ENCODE measurements at places on chromosomes 4 and X. TPM values are rescaled to one million over a fixed set of nuclear protein-coding genes. Genes with fewer than 3 reads are reported as not detected.

GRCh38 chrX:14027511-14028019 is 2.1 kb downstream of the GEMIN8 start:
- no peaks in the 10 kb centered on the region for H3K27me3 ChIP-seq
- H3K4me3 ChIP-seq = no peak overlapping the region
- no peak for DNase-seq
- H3K4me1 ChIP-seq = peaks cover 25% of the 10 kb centered on the region

- H3K27me3 ChIP-seq = no peaks in the 10 kb centered on the region
- peaks cover 23% of the 10 kb centered on the region for H3K36me3 ChIP-seq
- no peak for DNase-seq
- peaks cover 65% of the 10 kb centered on the region for H3K4me1 ChIP-seq
These were observed 107.1 kb downstream of the TMEM131L start for GRCh38 chr4:153573221-153573620.

- no peak overlapping the region for H3K4me3 ChIP-seq
- DNase-seq = no peak
- no peaks in the 10 kb centered on the region for H3K27me3 ChIP-seq
- H3K27ac ChIP-seq = no peak overlapping the region
- H3K36me3 ChIP-seq = no peaks in the 10 kb centered on the region
- H3K4me1 ChIP-seq = no peaks in the 10 kb centered on the region
These were observed 148.7 kb downstream of the FSTL5 start for GRCh38 chr4:162015090-162015489.

DNA sequence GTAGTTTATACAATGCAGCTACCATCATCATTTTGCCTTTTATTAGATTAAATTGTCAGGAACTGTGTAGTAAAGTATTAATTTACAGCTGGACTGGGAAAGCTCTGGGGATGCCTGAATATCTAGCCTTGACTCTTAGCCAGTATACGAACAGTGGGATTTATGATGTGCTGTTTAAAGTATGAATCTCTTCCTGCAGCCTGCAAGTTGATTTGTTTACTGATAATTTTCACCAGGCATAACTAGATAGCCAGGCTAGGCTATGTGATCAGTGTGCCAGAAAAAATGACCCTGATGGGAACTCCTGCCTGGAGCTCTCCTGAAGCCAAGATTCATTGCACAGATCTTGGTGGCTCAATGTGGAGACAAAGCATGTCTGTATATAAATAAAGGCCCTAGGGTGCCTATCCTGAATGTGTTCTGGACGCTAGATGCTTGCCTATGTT is 119.2 kb downstream of the SCLT1 start:
- no peaks in the 10 kb centered on the region for H3K4me1 ChIP-seq
- peaks cover 14% of the 10 kb centered on the region for H3K36me3 ChIP-seq
- no peak overlapping the region for H3K27ac ChIP-seq
- no peak for DNase-seq
- H3K27me3 ChIP-seq = no peaks in the 10 kb centered on the region

GRCh38 chrX:147850875-147851274 is 60.8 kb upstream of the FMR1 start:
- no peak overlapping the region for H3K4me3 ChIP-seq
- H3K36me3 ChIP-seq = no peaks in the 10 kb centered on the region
- no peak for DNase-seq
- peaks cover 2% of the 10 kb centered on the region for H3K27me3 ChIP-seq
- peaks cover 2% of the 10 kb centered on the region for H3K4me1 ChIP-seq
- H3K27ac ChIP-seq = no peak overlapping the region

GRCh38 chr4:22556495-22556894 is 40.6 kb upstream of the ADGRA3 start:
- H3K36me3 ChIP-seq = no peaks in the 10 kb centered on the region
- no peaks in the 10 kb centered on the region for H3K27me3 ChIP-seq

DNA sequence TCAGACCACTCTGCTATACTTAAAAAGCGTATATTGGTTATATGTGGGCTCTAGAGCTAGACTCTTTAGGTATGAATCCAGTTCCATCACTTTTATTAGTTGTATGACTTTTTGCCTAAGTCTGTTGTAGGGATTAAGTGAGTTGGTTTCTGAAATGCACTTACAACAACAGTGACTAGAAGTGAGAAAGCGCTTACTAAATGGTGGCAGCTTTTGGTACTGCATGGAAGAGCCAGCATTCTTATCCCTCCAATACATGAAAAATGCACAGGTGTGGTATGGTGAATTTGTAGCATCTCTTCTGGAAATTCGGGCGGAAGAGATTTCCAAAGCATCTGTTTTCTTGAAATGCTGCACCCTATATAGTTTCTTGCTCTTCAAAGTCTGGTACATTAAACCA is 117.1 kb downstream of the SPANXA1 start:
- DNase-seq = no peak
- H3K27ac ChIP-seq = no peak overlapping the region
- H3K4me3 ChIP-seq = no peak overlapping the region
- no peaks in the 10 kb centered on the region for H3K36me3 ChIP-seq
- H3K27me3 ChIP-seq = no peaks in the 10 kb centered on the region

- peaks cover 8% of the 10 kb centered on the region for H3K4me1 ChIP-seq
- DNase-seq = no peak
- H3K27ac ChIP-seq = no peak overlapping the region
- no peak overlapping the region for H3K4me3 ChIP-seq
- no peaks in the 10 kb centered on the region for H3K27me3 ChIP-seq
- peaks cover 2% of the 10 kb centered on the region for H3K36me3 ChIP-seq
These were observed 2.6 kb downstream of the LAS1L start for GRCh38 chrX:65532016-65532415.

- peaks cover 4% of the 10 kb centered on the region for H3K36me3 ChIP-seq
- no peak overlapping the region for H3K27ac ChIP-seq
- peaks cover 18% of the 10 kb centered on the region for H3K27me3 ChIP-seq
- no peak overlapping the region for H3K4me3 ChIP-seq
- H3K4me1 ChIP-seq = no peaks in the 10 kb centered on the region
- no peak for DNase-seq
These were observed 6.7 kb downstream of the CFI start for GRCh38 chr4:109795059-109795458.

GRCh38 chr4:108991551-108992328 is 228.9 kb upstream of the ETNPPL start:
- peaks cover 8% of the 10 kb centered on the region for H3K27me3 ChIP-seq
- DNase-seq = no peak
- H3K4me1 ChIP-seq = no peaks in the 10 kb centered on the region
- no peak overlapping the region for H3K4me3 ChIP-seq
- no peak overlapping the region for H3K27ac ChIP-seq

DNA sequence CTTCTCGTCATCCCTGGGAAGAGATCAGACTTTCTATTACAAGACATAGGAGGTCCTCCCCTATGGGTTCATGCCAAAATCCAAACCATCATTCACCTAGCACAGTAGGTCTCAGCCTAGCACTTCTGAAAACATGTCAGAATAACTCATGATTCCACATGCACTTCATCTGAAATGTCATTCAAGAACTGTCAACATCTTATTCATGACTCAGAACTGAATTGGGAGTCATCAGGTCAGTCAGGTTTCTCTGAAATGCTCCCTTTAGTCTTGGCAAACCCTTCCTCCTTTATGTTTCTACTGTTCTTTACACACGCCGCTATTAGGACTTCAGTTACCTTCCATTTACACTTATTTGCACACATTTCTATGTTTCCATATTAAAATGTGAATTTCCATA is 67.2 kb downstream of the ANTXR2 start:
- no peak for DNase-seq
- H3K4me1 ChIP-seq = peaks cover 40% of the 10 kb centered on the region
- peaks cover 38% of the 10 kb centered on the region for H3K36me3 ChIP-seq
- H3K27me3 ChIP-seq = no peaks in the 10 kb centered on the region
- H3K4me3 ChIP-seq = no peak overlapping the region

GRCh38 chr4:162163892-162164759 is at the start of gene FSTL5:
FSTL5 (minus strand) TSS chr4:162164000; CDS start chr4:162111396, 52,604 bp downstream.
- DNase-seq = peak; percentile 27
- peak within 1 kb of the TSS; percentile 42 for H3K4me3 ChIP-seq
- peaks cover 1% of the 10 kb centered on the region for H3K4me1 ChIP-seq
- no peak within 1 kb of the TSS for H3K27ac ChIP-seq
- H3K27me3 ChIP-seq = no peaks in the 10 kb centered on the region

Gene TMEM47
- total RNA-seq = not detected

Gene TMEM150C
- not detected for total RNA-seq

Gene PARM1
- total RNA-seq = not detected

Gene DCAF12L1
- not detected for total RNA-seq

Gene VEGFD
- total RNA-seq = not detected

Data from activated naive CD8-positive, alpha-beta T cell treated with anti-CD3 and anti-CD28 coated beads, Interleukin-2, amount 10 ng/mL, durations not matched to agents 7 days and 5 days (primary cell).